GM06990 (cell line): ENCODE measurements at places on chromosomes 7 and 10.

DNA sequence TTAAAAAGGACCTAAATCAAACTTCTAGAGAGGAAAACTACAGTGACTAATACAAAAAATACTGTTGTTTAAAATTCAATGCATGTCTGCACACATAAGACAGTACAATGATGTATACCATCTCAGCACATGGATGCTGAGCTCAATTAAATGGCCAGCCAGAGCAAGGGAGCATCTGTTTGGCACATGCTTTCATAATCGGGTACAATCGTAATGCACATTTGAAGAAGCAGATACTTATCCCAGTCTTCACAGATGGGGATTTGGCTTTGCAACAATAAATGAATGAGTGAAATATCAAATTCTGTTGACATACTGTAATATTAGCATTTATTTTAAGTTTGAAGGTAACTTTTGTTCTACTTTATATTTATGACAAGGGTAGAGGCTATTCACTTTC is 187.8 kb downstream of the CRPPA start:
- DNase-seq: no peak

- DNase-seq: no peak
Observed at GRCh38 chr7:117458977-117459583, 20.7 kb upstream of the CFTR start.

GRCh38 chr10:67506757-67507091 is 189.3 kb downstream of the CTNNA3 start:
- DNase-seq: no peak

GRCh38 chr7:107002529-107002998 is 41.9 kb upstream of the PRKAR2B start:
- no peak for DNase-seq

- no peak for DNase-seq
Observed at GRCh38 chr10:97159646-97160305, 26.0 kb downstream of the SLIT1 start.

DNA sequence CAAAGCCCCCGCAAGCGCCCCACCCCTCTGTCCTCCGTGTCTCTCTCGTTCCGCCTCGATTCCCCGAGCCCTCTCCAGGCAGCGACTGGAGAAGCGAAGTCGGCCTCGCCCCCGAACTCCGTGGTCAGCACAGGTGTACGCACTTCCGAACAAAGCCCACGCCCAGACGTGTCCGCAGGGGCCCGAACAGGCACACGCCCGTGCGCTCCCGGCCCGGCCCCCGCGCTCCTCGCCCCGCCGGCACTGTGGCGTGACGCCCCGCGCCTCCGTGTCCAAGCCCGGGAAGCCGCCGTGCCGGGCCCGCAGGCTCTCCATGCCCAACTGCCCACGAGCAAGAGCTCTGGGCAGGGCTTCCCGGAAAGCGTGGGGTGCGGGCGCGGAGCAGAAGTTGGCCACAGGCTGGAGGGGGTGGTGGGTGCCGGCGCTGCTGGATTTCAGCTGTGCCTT is 662 bp downstream of the NRCAM start:
- no peak for DNase-seq

GRCh38 chr10:69093933-69094332 is 6.0 kb downstream of the SRGN start:
- no peak for DNase-seq

DNA sequence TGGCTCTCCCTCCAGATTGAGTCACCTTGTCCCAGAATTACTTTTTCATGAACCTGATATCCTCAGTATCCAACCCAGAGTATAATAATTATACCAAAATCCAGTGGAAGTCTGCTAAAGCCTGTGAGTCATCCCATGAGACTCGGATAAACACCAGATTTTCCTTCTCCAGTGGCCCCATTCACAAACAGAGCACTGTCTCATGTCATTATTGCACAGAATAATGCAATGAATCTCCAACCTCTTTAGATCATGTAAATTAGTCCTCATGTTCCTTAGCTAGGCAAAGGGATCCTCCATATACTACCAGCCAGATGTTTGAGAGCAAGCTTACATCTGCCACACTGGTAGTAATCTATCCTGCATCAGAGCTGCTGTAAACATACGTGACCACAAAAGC is 89.0 kb downstream of the AMPH start:
- no peak for DNase-seq

- DNase-seq: no peak
Observed at GRCh38 chr7:44646176-44646920, 39.9 kb downstream of the OGDH start.

- no peak for DNase-seq
Observed at GRCh38 chr10:62887642-62888041, 71.5 kb upstream of the EGR2 start.

GRCh38 chr10:14838582-14839304 is 637 bp downstream of the HSPA14 start:
- peak; percentile 43 for DNase-seq

DNA sequence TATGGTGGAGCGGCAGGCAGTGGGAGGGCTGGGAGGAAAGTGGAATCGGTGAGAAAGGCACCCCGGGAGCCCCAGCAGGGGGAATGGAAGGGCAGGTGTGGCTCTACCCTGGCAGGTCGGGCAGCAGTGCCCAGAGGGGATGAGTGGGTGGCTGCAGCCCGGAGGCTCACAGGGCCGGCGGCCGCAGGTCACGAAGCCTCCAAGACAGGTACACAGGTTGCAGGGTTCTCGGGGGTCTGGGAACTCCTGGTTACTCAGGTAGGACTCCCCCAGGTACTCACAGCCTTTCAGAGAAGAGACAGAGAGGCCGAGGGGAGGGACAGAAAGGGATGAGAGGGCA is 21.8 kb downstream of the KCP start:
- no peak for DNase-seq

- no peak for DNase-seq
Observed at GRCh38 chr7:31114593-31115343, 62.7 kb downstream of the ADCYAP1R1 start.

GRCh38 chr7:37174460-37174859 is 274.2 kb downstream of the ELMO1 start:
- no peak for DNase-seq

DNA sequence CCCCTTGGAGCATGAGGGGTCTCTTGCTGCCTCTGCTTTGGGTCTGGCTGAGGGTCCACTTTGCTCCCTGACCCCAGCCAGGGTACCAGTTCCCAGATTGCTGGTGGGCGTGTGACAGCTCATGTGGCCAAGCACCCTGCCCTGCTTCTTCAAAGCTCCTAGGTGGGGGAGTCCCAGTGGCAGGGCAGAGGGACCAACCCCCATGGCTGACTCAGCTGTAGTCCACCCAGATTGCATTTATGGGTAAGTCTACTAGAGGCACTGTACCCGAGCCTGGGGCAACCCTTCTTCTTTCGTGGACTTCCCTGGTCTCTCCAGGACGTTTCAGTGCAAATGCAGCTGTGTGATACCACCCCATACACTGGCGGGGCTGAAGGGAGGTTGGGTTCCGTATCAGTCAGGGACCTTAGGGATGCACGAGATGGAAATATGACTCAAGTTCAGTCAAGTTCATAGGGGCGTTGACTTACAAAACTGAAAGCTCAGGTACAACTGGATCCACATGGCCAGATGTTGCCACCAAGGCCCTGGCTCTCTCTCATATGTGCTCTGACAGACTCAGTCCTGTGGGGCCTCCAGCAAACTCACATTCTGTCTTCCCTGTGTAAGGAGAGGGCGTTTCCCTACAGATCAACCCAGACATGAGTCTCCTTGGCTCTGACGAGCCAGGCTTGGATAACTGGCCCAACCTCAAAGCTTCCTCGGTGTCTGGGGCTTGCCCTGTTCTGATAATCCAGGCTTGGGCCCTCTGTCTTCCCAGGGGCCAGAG is 13.6 kb downstream of the PTPRE start:
- DNase-seq: no peak

- DNase-seq: no peak
Observed at GRCh38 chr7:125670926-125671572, 741.4 kb upstream of the POT1 start.

GRCh38 chr10:71623098-71623985 is 96.2 kb downstream of the C10orf105 start:
- DNase-seq: no peak

- no peak for DNase-seq
Observed at GRCh38 chr10:22334414-22335172, 10.7 kb upstream of the SPAG6 start.

- DNase-seq: no peak
Observed at GRCh38 chr7:132560825-132561529, 15.3 kb downstream of the PLXNA4 start.

GRCh38 chr7:102080434-102081243 is 206.0 kb upstream of the SH2B2 start:
- no peak for DNase-seq

GRCh38 chr7:17710312-17710711 is 230.0 kb downstream of the SNX13 start:
- DNase-seq: no peak
